PC-9 (cell line): ENCODE measurements at places on chromosomes 11 and 22.

DNA sequence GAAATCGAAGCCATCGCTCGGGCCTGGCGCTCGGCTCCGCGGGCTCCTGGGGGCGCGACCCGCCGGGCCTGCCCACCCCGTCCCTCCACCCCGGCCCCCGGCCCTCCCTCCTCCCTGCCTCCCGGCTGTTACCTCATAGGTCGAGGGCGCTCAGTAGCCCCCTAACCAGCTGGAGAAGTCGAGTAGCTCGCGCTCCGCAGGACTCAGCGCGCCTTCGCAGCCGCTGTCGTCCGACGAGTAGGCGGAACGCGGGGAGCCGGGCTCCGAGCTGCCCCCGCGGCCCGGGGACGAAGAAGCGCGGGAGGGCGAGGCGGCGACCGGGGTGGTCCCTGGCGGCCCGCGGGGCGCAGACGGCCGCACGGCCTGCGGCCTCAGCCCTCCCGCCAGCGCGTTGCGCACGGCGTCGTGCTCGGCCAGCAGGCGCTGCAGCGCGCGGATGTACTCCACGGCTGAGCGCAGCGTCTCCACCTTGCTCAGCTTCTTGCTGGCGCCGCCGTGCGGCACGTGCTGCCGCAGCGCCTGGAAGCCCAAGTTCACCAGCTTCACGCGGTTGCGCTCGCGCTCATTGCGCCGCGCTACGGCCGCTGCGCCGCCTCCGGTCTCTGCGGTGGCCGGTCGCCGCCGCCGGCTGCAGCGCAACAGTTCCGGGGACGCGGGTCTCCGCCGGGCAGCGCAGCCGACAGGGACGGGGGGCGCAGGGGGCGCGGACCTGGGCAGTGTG is 627 bp downstream of the ASCL2 start:
- DNase-seq = no peak

DNA sequence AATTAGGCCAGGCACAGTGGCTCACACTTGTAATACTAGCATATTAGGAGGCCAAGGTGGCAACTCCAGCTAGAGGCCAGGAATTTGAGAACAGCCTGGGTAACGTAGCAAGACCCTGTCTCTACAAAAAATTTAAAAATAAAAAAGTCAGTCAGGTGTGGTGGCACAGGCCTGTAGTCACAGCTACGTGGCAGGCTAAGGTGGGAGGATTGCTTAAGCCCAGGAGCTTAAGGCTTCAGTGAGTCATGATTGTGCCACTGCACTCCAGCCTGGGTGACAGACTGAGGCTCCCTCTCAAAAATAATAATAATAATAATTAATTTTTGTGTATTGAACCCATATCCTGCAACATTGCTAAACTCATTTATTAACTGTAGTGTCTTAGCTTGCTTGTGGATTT is 15.3 kb upstream of the TRIM29 start:
- DNase-seq = no peak

DNA sequence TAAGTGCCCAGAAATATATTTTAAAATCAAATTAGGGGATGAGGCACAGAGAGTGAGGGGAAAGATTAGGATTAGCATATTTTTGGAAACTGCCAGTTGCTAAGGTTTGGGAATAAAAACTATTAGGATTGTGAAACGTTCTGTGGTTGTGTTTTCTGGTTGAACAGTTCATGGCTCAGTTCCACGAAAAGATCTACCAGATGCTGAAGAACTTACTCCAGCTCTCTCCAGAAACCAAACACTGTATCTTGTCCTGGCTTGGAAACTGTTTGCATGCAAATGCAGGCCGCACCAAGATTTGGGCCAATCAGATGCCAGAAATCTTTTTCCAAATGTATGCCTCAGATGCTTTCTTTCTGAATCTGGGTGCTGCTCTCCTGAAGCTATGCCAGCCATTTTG is 15.3 kb downstream of the UBE4A start:
- DNase-seq = no peak

DNA sequence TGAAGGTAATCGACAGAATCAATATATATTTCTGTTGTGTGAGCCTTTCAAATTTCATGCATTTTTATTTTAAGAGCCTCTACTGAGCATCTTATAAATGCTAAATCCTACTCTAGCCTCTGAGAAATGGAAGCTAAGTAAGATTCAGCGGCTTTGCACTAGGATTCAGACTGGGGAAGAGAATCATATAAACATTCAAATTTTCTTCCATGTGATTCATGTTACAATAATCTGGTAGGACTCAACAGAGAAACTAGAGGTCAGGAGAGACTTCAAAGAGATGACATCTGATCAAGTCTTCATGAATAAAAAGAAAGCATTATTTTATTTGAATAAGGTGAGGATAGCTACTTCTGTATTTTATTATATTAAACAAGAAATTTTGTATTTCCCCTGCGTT is 538.9 kb downstream of the DLG2 start:
- DNase-seq = no peak

GRCh38 chr11:860234-861104 is 17.8 kb downstream of the TSPAN4 start:
- DNase-seq = no peak

GRCh38 chr11:68527585-68527984 is 67.0 kb downstream of the PPP6R3 start:
- DNase-seq = no peak

DNA sequence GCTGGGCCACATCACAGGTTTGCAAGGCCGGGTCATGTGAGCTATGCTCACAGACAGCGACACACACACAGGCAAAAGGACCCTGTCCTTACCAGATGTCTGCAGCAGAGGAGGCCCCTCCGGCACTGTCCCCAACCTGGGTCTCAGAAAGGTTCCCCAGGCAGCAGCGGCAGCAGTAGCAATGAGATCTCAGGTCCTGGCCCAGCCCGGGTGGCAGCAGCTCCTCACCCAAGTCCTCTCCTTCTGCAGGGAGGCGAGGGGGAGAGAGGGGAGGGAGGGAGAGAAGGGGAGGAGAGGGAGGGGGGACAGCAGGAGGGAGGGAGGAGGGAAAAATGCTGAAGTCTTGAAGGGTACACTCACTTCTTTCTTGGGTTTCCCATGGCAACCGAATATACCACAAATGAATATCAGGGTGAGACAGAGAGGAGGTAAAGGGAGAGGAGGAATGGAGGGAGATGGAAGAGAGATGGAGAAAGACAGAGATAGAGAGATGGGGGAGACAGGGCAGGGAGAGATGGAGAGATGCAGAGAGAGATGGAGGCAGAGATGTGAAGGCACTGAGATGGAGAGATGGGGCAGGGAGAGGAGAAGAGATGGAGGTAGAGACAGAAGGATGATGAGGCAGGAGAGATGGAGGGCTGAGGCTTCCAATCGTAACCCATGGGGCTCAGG is 9.5 kb downstream of the ELFN2 start:
- no peak for DNase-seq

- no peak for DNase-seq
These were observed 98.1 kb upstream of the KIRREL3 start for GRCh38 chr11:127098684-127099083.

DNA sequence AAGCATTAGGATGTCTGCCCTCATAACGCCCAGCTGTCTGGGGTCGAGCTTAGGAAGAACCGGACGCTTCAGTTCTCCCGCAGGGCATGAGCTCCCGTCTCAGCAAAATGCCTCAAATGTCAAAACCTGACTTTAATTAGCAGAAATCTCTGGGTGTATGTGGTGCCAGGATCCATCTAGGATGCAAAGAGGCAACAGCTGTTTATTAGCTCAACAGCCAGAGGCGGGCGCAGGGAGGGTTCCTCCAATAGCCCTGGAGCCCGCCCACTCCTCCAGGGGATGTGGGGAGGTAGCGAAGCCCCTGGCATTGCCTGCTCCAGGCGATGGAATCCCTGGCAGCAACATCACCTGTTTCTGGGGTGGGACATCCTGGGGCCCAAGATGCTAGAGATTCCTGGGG is 39.4 kb upstream of the RTL6 start:
- DNase-seq = no peak

- peak; percentile 58 for DNase-seq
These were observed at the start of gene CHRM4 for GRCh38 chr11:46391578-46392420. Gene CHRM4, minus strand, starts transcription at chr11:46391776. Its CDS starts 5,219 bp downstream, at chr11:46386557.

- DNase-seq = no peak
These were observed 88.4 kb upstream of the TEAD1 start for GRCh38 chr11:12585861-12586260.

DNA sequence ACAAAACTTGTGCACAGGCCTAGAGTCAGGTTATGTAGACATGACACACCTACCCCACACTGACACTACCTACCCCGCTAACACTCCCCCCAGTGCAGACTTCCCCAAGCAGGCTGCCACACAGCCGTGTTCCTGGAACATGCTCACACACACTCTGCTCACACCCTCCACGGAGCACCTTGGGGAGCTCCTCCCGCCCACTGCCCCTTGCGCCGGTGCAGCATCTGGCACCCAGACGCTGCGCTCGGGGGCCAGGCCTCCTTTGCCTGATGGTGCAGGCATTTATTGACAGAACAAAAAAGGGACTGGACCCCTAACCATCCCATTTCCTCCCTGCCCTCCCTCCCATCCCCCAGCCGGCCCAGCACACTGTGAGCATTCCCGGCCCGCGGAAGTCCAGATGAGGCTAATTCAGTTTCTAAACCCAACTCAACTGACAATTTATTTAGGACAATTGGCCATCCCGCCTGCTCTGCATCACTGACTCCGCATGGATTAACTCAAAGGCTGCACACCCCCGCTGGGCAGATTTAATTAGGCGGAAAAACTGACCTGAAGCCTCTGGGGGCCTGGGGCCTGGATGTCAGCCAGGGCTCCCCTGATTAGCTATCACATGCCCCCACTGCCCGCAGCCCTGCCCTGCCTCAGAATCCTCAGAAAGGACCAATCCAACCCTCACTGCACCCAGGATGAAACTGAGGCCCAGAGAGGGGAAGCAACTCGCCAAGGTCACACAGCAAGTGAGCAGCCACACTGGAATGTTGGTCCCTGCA is 30.1 kb downstream of the KCNC1 start:
- DNase-seq = no peak

- DNase-seq = no peak
These were observed 7.0 kb downstream of the CCND1 start for GRCh38 chr11:69647761-69648497.

- DNase-seq = no peak
These were observed 94.7 kb downstream of the NECTIN1 start for GRCh38 chr11:119634301-119634700.

- no peak for DNase-seq
These were observed 10.9 kb upstream of the PHLDB1 start for GRCh38 chr11:118596224-118597146.

GRCh38 chr11:2699185-2699530 is 636 bp downstream of the KCNQ1OT1 start:
- peak; percentile 20 for DNase-seq

- no peak for DNase-seq
These were observed 33.1 kb upstream of the GRAMD4 start for GRCh38 chr22:46587061-46587460.

DNA sequence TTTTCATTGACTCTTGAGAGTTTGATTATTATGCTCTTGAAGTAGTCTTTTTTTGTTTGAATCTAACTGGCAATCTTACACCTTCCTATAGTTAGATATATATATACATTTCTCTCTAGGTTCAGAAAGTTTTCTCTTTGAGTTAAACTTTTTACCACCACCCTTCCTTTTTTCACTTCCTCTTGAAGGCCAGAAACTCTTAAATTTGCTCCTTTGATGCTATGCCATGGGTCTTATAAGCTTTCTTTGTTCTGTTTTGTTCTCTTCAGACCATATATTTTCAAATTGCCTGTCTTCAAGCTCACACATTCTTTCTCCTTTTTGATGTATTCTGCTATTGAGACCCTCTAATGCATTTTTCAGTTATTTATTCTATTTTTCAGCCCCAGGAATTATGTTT is 513.5 kb upstream of the CNTN5 start:
- no peak for DNase-seq

- no peak for DNase-seq
These were observed at the start of gene PLA2G3 for GRCh38 chr22:31139866-31140716. Gene PLA2G3, minus strand, starts transcription at chr22:31140508. Its CDS starts 154 bp downstream, at chr22:31140354.

GRCh38 chr11:66346476-66347424 is 679 bp downstream of the B4GAT1 start:
- no peak for DNase-seq

GRCh38 chr11:86067009-86067850 is 1.7 kb downstream of the PICALM start:
- no peak for DNase-seq

DNA sequence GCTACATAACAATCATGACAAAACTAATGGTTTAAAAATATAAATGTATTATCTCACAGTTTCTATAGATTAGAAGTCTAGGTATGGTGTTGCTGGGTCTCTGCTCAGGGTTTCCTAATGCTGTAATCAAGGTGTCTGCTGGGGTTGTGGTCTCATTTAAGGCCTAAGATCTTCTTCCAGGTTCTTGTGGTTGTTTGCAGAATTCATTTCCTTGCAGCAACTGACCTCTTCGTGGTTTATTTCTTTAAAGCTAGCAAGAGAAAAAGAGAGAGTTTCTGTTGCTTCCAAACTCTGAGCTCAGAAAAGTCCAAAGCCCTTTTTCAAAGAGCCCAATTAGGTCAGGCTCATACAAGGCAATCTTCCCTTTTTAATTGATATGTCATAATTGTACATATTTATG is 452.7 kb upstream of the CCDC179 start:
- DNase-seq = no peak

DNA sequence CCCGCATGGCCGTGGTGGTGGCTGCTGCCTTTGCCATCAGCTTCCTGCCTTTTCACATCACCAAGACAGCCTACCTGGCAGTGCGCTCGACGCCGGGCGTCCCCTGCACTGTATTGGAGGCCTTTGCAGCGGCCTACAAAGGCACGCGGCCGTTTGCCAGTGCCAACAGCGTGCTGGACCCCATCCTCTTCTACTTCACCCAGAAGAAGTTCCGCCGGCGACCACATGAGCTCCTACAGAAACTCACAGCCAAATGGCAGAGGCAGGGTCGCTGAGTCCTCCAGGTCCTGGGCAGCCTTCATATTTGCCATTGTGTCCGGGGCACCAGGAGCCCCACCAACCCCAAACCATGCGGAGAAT is 10.9 kb upstream of the ARHGEF17 start:
- no peak for DNase-seq

DNA sequence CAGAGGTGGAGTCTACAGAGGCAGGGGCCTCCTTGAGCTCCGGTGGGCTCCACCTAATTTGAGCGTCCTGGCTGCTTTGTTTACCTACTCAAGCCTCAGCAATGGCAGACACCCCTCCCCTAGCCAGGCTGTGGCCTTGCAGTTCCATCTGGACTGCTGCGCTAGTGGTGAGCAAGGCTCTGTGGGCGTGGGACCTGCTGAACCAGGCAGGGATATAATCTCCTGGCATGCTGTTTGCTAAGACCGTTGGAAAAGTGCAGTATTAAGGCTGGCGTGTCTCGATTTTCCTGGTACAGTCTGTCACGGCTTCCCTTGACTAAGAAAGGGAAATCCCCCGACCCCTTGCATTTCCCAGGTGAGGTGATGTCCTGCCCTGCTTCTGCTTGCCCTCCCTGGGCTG is 77.7 kb downstream of the GDPD4 start:
- no peak for DNase-seq

DNA sequence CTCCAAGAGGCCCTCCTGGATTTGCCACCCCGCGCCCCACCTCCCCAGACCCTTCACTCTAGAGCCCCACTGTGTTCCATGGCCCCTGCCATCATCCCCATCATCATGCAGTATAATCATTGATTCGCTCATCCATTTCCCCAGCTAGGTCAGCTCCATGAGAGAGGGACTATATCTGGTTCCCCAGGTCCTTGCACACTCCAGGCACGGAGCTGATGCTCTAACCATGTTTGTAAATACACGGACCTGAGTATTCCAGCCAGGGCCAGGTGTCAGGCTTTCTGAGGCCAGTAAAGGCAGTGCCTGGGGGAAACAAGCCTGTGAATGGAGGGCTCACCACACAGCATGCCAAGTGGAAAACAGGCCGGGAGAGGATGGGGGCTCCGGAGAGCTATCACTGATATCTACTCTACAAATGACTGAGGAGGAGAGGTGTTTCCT is 27.1 kb upstream of the OAF start:
- no peak for DNase-seq
